ENCODE measurements at places on chromosomes 2 and 18. TPM values are rescaled to one million over a fixed set of nuclear protein-coding genes. Genes with fewer than 3 reads are reported as not detected.

DNA sequence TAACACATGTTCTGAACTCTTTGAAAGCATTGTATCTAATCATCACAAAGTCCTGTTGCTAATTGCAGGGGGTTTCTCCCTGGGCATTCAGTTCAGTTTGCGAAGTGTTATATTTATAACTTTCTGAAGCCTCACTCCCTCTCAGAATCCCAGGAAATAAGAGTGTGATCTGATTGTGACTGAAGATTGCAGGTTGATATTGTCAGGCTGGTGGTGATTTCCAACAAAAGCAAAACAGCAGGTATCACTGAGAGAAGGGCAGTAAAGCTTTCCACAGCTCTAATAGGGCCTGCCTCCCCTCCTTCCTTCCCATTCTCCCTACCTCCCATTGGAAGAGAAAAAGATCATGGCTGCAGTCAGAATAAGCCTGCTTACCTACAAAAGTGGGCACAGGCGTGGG lies 466.7 kb upstream of the FSHR start:
- H3K4me1 ChIP-seq = no peaks in the 10 kb centered on the region
- no peak for DNase-seq
- H3K27me3 ChIP-seq = no peaks in the 10 kb centered on the region
- H3K27ac ChIP-seq = no peak overlapping the region
- no peaks in the 10 kb centered on the region for H3K36me3 ChIP-seq

DNA sequence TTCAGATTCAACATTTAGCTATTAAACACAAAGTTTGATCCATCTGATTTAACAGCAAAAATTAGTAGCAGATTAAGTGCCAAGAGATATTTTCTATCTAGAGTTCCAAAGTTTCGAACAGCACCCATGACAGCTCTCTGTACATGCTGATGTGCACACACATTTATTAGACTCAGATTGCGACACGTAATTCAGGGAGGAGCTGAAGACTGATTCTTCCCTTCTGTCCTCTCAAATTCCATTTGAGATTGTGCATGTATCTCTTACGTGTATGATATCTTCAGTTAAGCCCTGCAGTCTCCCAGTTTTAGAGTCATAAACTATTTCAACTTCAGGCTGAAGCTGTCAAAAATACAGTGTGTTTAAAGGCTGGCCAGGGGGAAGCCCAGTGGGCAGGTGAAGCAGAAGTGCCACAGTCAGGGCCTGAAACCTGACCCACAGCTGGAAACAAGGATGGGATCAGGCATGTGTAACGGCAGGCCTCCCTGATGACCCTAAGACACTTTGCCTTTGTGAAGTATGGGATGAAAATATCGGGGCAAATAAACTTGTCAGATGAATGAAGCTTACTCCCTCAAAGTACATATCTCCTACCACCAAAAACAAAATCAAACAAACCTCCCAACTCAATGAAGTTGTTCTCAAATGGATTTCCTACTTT lies 30.6 kb downstream of the CYB5A start:
- no peak for DNase-seq
- H3K36me3 ChIP-seq = peaks cover 1% of the 10 kb centered on the region
- no peaks in the 10 kb centered on the region for H3K4me1 ChIP-seq
- H3K4me3 ChIP-seq = no peak overlapping the region
- H3K27me3 ChIP-seq = no peaks in the 10 kb centered on the region
- no peak overlapping the region for H3K27ac ChIP-seq

- H3K27me3 ChIP-seq = no peaks in the 10 kb centered on the region
- no peak for DNase-seq
- H3K4me3 ChIP-seq = no peak overlapping the region
- H3K27ac ChIP-seq = no peak overlapping the region
- H3K36me3 ChIP-seq = no peaks in the 10 kb centered on the region
These were observed 234.4 kb downstream of the BCL11A start for GRCh38 chr2:60319031-60319547.

- H3K27ac ChIP-seq = no peak overlapping the region
- no peak overlapping the region for H3K4me3 ChIP-seq
- no peaks in the 10 kb centered on the region for H3K27me3 ChIP-seq
- H3K36me3 ChIP-seq = no peaks in the 10 kb centered on the region
- peak; percentile 39 for DNase-seq
- H3K4me1 ChIP-seq = peaks cover 3% of the 10 kb centered on the region
These were observed 204.6 kb downstream of the EIPR1 start for GRCh38 chr2:3173031-3173430.

- H3K27me3 ChIP-seq = no peaks in the 10 kb centered on the region
- H3K4me3 ChIP-seq = no peak overlapping the region
- DNase-seq = peak; percentile 72
- no peaks in the 10 kb centered on the region for H3K4me1 ChIP-seq
- H3K36me3 ChIP-seq = no peaks in the 10 kb centered on the region
These were observed 55.1 kb upstream of the ACVR2A start for GRCh38 chr2:147789720-147790119.

DNA sequence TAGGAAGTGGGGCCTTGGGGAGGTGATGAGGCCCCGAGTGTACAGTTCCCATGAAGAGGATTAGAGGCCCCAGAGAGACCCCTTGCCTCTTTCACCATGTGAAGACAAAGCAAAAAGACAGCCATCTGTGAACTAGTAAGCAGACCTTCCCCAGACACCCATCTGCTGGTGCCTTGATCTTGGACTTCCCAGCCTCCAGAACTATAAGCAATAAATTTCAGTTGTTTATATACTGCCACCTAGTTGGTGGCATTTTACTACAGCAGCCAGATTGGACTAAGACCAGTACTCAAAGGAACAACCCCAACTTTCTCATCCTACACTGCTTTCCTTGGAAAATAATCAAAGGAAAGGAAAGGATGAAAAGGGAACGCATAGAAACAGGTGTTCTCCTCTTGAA lies 27.9 kb upstream of the CREG2 start:
- no peaks in the 10 kb centered on the region for H3K27me3 ChIP-seq
- no peak overlapping the region for H3K27ac ChIP-seq
- DNase-seq = no peak
- peaks cover 5% of the 10 kb centered on the region for H3K36me3 ChIP-seq
- no peak overlapping the region for H3K4me3 ChIP-seq

- no peaks in the 10 kb centered on the region for H3K27me3 ChIP-seq
- H3K4me3 ChIP-seq = no peak overlapping the region
- no peak for DNase-seq
- H3K4me1 ChIP-seq = no peaks in the 10 kb centered on the region
These were observed 66.4 kb upstream of the TGFA start for GRCh38 chr2:70620020-70620419.

- no peak overlapping the region for H3K27ac ChIP-seq
- peak; percentile 78 for DNase-seq
- H3K4me3 ChIP-seq = no peak overlapping the region
- H3K27me3 ChIP-seq = no peaks in the 10 kb centered on the region
These were observed 30.8 kb upstream of the PUM2 start for GRCh38 chr2:20381457-20381856.

GRCh38 chr2:126831234-126832005 lies 67.3 kb upstream of the TEX51 start:
- H3K27ac ChIP-seq = no peak overlapping the region
- no peak for DNase-seq

- DNase-seq = no peak
- no peaks in the 10 kb centered on the region for H3K27me3 ChIP-seq
- H3K4me1 ChIP-seq = no peaks in the 10 kb centered on the region
- no peaks in the 10 kb centered on the region for H3K36me3 ChIP-seq
These were observed 267.3 kb downstream of the LRATD1 start for GRCh38 chr2:14899621-14900414.

GRCh38 chr2:30191107-30191506 lies 40.2 kb upstream of the LBH start:
- peaks cover 9% of the 10 kb centered on the region for H3K27me3 ChIP-seq
- no peak overlapping the region for H3K4me3 ChIP-seq
- no peaks in the 10 kb centered on the region for H3K36me3 ChIP-seq
- no peak overlapping the region for H3K27ac ChIP-seq
- H3K4me1 ChIP-seq = no peaks in the 10 kb centered on the region

- H3K27ac ChIP-seq = no peak overlapping the region
- H3K4me3 ChIP-seq = no peak overlapping the region
- no peaks in the 10 kb centered on the region for H3K27me3 ChIP-seq
- no peaks in the 10 kb centered on the region for H3K4me1 ChIP-seq
- DNase-seq = no peak
- no peaks in the 10 kb centered on the region for H3K36me3 ChIP-seq
These were observed 128.7 kb upstream of the SKOR2 start for GRCh38 chr18:47380153-47380552.

- no peaks in the 10 kb centered on the region for H3K36me3 ChIP-seq
- H3K4me3 ChIP-seq = no peak overlapping the region
- H3K27me3 ChIP-seq = no peaks in the 10 kb centered on the region
- peak; percentile 3 for DNase-seq
These were observed 52.5 kb downstream of the AQP4 start for GRCh38 chr18:26813043-26813442.

DNA sequence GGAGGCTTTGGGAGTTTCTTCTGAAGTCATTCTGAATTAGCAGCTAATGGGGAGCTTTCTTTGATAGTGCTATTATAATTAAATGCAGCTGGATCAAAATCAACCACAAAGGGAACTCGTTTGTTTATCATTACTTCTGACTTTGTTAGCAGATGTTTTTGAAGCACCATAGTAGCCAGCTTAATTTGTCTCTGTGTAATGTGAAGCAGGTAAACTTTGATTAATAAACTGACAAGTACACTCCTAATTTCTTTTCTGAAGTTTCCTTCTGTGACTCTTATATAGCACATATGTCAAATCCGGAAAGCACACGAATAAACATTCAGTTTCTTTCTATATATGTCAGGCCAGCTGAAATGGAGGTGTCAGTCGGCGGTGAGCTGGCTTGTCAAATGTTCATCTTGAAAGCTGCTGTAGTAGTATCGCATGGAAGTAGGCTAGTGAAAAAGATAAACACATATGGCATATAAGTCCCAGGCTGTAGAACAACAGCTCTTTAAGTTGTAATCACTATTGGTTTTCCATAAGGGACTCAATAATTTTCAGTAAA lies 451.9 kb upstream of the ZEB2 start:
- DNase-seq = no peak
- H3K27ac ChIP-seq = no peak overlapping the region
- no peaks in the 10 kb centered on the region for H3K27me3 ChIP-seq
- no peaks in the 10 kb centered on the region for H3K36me3 ChIP-seq

DNA sequence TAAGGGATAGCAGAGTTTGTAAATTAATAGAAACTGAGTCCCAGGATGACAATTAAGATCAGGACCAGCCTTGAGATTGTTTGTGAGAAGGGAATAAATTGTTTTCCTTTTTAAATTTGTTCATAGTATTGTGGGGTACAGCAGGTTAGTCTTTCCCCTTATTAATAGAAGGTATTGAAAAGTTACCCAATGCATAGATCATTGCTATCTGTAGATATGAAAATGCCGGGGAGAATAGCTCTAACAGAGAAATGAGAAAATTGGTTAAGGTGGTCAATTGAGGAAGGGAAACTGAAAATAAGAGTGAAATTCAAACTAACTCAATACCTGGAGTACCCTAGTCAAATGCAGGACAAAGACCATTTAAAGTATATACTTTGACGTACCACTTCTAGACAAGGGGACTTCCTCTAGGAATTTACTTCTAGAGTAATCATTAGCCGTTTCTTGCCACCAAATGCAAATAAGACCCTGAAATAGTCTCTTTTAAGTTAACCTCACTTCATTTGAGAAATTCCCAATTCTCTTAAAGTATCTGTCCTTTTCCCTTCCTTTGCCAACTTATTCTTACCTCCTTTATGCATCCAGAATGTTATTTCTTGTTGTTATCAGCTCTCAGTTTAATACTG lies 1224.4 kb upstream of the LRRTM1 start:
- H3K27me3 ChIP-seq = no peaks in the 10 kb centered on the region
- no peaks in the 10 kb centered on the region for H3K4me1 ChIP-seq
- H3K4me3 ChIP-seq = no peak overlapping the region
- H3K27ac ChIP-seq = no peak overlapping the region
- DNase-seq = no peak

DNA sequence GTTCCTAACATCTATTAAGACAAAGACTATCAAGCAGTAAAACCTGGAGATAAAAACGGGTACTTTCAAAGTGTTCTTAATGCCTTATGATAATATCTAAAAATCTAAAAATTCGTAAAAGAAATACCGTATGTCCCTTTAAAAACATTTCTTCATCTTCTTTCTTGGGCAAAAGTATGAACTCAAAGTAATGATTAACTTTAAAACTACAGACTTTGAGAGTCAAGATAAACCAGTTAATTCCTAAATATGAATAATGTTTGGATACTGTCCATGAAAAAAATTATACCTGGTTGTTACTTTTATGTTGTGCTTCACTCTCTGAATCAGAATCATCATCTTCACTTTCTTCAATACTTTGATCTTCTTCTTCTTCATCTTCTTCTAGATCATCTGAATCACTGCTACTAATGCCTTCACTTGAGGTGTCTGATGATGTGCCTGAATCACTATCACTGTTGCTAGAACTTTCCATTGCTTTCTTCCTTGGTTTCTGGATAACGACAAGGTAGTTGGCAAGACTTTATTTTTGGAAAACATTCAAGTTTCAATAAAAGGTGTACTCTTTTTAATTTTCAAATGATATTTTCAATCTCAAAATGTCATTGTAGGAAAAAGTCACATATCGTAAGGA lies 152.3 kb upstream of the WDSUB1 start:
- H3K27ac ChIP-seq = no peak overlapping the region
- H3K4me3 ChIP-seq = no peak overlapping the region
- H3K4me1 ChIP-seq = no peaks in the 10 kb centered on the region
- peaks cover 2% of the 10 kb centered on the region for H3K36me3 ChIP-seq
- H3K27me3 ChIP-seq = no peaks in the 10 kb centered on the region

DNA sequence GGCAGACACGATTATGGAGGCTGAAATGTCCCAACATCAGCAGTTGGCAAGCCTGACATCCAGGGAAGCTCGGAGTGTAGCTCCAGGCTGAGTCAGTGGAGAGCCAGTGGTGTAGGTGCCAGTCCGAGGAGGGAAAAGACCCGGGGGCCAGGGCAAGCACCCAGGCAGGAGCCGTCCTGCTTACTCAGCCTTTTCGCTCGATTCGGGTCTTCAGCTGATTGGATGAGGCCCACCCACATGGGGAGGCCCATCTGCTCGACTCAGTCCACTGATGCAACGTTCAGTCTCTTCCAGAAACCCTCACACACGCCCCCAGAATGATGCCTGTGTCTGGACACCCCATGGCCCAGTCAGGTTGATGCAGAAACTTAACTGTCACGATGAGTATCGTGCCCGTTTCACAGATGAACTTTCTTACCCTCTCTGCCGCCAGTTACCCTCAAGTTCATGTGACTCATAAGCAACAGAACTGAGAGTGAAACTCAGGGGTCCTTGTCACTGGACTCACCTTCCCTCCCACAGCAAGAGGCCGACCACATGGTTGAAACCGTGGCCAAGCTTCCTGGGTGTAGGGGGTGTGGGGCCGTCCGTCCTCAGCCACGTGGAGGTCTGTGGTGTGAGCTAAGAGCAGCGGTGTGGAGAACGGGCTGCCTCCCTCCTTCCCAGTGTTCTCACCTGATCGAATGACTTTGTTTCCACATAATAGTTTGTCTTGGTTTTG lies 197.4 kb upstream of the HDAC4 start:
- no peak overlapping the region for H3K4me3 ChIP-seq
- no peak for DNase-seq
- no peaks in the 10 kb centered on the region for H3K4me1 ChIP-seq

NT5DC4 gene
- not detected for total RNA-seq

SEH1L gene
- total RNA-seq = 43.9 TPM

LYPD6 gene
- total RNA-seq = under 0.01 TPM

C2orf78 gene
- total RNA-seq = not detected

PROC gene
- total RNA-seq = not detected

MTX2 gene
- 29.6 TPM for total RNA-seq

Measured in fibroblast of lung (primary cell).